H1 (cell line): ENCODE measurements at places on chromosomes 11 and 22. TPM values are rescaled to one million over a fixed set of nuclear protein-coding genes. Genes with fewer than 3 reads are reported as not detected.

DNA sequence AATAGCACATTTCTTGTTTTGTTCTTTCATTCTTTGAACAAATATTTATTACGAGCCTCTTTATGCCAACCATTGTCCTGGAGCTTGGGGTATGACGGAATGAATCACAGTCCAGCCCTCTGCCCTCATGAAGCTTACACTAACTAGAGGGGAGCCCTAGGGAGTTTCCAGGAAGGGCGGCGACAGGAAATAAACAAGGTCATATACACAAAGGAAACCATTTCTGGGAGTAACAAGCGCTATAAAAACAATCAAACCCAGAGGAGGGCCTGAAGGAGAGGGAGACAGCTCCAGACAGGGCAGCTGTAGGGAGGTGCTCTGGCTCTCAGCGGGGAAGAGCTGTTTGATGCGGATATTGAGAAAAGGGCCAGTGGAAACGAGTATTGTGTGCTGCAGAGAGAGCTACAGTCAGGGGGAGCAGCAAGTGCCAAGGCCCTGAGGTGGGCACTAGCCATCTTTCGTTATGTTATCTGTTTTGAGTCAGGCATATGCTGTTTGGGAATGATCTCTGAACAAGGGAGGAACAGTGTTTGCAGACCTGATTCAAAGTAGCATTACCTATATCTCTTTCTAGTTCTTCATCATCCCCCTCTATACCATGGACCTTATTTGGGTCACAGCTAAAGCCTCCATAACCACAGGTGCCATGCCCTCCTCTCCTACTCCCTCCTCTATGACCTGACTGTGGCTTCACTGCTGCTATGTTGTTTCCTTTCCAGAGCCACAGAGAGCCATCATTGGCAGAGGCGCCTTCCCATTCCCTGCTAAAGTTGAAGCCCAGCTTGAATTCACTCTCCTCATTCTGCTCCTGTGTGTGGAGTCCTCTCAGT, 15.3 kb upstream of the ZBTB16 start:
- DNase-seq: no peak

POU2AF2 gene
- polyA plus RNA-seq: not detected in 2 replicates

OPCML gene
- 3.1 and 7.3 TPM in 2 replicates for polyA plus RNA-seq

TMEM45B gene
- 0.08 and 0.23 TPM in 2 replicates for polyA plus RNA-seq

DNA sequence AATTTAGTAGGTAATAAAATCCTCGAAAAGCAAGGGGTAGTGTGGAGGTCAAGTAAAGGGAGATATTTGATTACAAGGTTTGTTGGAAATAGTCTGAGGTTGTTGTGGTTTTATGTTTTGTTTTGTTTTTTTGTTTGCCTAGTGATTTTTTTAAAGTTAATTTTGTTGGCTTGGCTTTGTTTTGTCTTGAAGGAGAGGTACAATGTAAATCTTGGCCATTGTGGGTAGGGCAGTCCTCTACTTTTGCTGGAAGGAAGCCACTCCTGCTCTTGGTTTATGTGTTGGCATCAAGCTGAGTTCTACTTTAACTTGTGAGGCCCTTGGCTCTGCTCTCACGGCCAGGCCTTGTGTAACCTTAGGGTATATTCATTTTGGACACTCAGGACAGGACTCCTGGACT, 3.2 kb downstream of the AMOTL1 start:
- no peak for DNase-seq

DNA sequence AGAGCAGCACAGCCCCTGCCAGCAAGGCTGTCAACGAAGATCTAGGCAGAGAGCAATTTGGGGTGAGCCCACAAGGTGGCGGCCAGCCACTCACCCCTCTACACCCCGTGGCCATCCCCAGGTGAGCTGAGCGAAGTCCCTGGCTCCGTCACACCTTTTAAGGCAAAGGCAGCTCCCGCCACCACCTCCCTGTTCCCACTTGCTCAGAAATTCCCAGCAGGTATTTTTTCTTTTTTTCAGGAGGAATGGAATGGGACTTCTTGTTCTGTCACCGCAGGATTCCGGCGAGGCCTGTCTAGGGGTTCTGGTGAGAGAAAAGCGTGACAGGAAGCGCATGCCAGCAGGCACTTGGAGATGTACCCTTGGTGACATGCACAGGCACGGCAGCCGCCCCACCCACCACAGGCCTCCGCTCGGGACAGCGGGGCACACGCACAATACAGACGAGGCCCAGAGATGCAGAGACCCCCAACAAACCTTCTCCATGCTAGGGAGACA, 10.0 kb downstream of the RPL3 start:
- no peak for DNase-seq
